GM23248 (cell line): ENCODE measurements at places on chromosomes 12 and 14. TPM values are rescaled to one million over a fixed set of nuclear protein-coding genes. Genes with fewer than 3 reads are reported as not detected.
A peak's percentile ranks its signal among the peaks of the same experiment; 100 is the strongest.

The A2ML1 gene
- not detected in 2 replicates for total RNA-seq

- DNase-seq, result no peak
Measured at GRCh38 chr14:88493392-88494185, 61.2 kb downstream of the PTPN21 start.

GRCh38 chr12:43099691-43100163 lies 452.3 kb downstream of the ADAMTS20 start:
- peak; percentile 22 for DNase-seq

The HIGD1C gene
- not detected in 2 replicates for total RNA-seq
